ENCODE measurements at places on chromosomes 2 and 18.

DNA sequence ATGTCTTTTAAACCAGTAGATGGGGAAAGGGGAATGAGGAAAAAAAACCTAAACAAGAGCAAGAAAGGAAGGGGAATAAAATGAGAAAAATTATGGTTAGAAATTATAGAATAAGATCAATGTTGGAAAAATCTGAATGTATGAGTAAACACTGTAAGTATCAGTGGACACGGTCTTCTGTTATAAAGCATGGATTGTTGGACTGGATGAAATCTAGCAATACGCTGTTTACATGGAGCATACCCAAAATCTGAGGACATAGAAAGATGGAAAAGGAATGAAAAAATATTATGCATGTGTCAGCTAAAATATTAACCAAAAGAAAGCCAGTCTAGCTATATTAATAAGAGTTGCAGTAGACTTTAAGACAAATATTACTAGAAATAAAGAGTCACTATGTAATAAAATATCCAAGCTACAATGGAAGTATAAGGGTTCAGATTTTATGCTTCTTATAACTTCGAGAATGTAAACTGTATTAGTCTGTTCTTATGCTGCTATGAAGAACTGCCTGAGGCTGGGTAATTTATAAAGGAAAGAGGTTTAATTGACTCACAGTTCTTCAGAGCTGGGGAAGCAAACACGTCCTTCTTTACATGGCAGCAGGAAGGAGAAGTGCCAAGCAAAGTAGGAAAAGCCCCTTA is 32.4 kb downstream of the DDX1 start:
- no peak for DNase-seq

DNA sequence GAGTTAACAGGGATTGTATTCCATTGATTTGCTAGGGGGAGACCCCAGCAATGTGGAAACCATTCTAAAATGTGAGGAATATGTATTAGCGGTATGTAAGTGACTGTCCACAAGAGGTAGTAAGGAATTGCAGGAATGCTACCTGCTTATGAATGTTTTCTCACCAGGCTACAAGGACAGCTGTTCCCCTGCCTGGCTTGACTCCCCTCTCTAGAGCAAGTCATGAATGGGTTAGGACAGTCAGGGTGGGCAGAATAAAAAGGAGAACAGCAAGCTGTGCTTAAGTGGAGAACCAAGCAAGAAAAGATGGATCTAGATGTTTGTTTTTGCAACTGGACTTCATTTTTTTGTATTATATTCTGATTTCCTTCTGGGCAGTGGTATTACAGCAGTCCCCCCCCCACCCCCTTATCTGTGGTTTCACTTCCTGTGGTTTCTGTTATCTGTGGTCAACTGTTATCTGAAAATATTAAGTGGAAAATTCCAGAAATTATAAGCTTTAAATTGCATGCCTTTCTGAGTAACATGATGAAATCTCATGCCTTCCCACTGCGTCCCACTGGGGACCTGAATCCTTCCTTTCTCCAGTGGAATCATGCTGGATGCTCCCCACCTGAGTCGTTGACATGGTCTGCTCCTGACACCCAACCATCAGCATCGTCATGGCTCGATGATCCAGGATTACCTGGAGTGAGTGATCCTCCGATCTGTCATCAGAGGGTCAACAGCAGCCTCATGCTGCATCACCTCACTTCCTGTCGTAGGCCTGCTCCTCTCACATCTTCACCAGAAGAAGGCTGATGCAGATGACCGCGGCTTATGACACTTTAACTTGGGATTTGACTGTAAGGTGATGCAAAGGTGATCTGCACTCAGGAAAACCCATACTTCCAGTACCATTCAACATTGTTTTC is 52.2 kb downstream of the VAPA start:
- peak; percentile 22 for DNase-seq

DNA sequence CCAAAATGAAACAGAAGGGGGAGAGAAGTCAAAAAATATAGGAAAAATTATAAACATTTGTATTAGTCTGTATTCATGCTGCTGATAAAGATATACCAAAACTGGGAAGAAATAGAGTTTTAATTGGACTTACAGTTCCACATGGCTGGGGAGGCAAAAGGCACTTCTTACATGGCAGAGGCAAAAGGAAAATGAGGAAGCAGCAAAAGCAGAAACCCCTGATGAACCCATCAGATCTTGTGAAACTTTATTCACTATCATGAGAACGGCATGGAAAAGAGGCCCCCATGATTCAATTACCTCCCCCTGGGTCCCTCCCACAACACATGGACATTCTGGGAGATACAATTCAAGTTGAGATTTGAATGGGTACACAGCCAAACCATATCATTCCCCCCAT is 79.1 kb downstream of the ZRANB3 start:
- no peak for DNase-seq

DNA sequence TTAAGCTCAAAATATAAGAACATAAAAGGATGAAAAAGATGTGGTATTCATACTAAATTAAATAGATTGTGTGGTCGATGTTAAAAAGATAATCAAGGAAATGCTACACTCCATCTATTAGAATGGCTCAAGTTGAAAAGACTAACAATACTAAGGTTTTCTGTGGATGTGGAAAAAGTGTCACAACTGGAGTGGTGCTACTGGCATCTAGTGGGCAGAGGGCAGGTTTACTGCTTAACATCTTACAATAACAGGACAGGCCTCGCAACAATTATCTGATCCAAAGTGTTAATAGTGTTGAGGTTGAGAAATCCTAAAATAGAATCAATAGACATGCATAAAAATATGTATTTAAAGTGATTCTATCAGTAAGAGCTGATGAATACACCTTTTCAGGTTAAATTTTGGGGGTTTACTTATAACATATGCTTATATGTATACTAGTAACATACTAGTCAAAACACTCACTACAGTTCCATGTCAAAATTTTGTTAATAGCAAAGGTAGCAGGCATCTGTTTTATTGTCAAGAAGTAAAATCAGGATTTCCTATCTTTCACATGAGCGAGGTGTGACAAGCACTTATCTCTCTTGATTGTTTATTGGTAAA is 91.5 kb upstream of the TMEFF2 start:
- DNase-seq, result peak; percentile 5

- DNase-seq, result no peak
Observed at GRCh38 chr18:78994977-78995582, 15.5 kb downstream of the SALL3 start.

- DNase-seq, result no peak
Observed at GRCh38 chr18:49839012-49839411, 25.7 kb upstream of the ACAA2 start.

DNA sequence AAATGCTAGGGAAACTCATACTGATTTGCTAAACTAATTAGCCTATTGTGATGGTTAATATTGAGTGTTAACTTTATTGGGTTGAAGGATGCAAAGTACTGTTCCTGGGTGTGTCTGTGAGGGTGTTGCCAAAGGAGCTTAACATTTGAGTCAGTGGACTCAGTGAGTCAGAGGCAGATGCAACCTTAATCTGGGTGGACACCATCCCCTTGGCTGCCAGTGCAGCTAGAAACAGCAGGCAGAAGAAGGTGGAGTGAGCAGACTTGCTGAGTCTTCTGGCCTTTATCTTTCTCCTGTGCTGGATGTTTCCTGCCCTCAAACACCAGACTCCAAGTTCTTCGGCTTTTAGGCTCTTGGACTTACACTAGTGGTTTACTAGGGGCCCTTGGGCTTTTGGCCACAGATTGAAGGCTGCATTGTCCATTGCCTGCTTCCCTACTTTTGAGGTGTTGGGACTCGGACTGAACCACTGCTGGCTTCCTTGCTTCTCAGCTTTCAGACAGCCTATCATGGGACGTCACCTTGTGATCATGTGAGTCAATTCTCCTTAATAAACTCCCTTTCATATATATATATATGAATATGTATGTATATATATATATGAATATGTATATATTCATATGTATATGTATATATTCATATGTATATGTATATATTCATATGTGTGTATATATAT is 69.7 kb downstream of the RPRM start:
- DNase-seq, result no peak

GRCh38 chr18:63617915-63618234 is 26.2 kb downstream of the SERPINB4 start:
- no peak for DNase-seq

DNA sequence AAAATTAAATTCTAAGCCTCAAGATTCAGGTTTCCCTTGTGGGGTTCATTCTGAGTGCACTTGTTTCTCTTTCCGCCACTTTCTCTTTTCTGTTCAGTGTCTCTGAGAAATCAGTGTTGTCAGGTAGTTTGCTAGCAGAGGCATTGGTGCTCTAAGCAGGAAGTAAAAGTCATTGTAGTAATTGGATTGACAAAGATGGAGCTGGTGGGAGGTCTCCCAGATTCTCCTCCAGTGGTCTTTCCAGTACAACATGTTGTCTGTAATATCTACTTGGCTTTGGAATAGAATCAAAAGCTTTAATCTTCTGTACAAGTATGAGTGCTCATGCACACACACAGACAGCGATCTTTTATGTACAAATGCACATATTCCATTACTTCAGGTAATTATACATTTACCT is 135.6 kb downstream of the KLHL14 start:
- no peak for DNase-seq

GRCh38 chr2:214410918-214411554 is at the start of gene VWC2L:
Gene VWC2L (plus strand): TSS chr2:214411054. CDS start chr2:214414194, 3,140 bp downstream.
- DNase-seq, result peak; percentile 31

DNA sequence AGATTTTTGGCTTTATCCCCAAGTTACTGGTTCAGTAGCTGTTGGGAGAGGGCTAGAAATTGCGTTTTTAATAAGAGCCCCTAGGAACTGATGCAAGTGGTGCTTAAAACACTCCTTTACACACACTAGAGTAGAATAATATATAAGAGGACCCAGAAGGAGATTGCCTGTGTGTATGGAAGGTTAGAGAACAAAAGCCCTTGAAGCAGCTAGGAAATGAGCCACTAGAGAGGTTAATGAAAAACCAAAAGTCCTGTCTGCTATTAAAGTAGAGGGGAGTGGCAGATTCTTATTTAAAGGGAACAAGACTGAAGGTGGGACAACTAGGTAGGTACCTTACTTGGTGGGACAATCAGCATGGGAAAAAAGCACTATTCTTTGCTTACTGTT is 14.4 kb upstream of the SLC39A10 start:
- no peak for DNase-seq

DNA sequence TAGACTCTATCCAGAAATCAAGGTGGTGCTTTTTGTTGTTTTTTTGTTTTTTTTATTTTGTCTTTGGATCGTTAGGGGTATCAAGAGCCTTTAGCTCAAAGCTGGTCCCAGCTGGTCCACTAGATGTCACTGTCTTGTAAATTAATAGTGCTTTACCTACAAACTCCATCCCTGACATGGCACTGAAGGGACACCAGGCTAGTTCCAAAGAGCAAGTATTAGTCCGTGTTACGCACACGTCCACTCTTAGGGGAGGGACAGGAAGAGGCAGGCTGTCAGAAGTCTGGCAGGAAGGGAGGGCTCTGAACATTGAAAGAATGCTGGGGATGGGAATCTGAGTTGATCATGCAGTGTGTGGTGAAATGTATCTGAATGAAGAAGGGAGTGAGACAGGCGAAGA is 85.9 kb upstream of the CCBE1 start:
- peak; percentile 62 for DNase-seq

DNA sequence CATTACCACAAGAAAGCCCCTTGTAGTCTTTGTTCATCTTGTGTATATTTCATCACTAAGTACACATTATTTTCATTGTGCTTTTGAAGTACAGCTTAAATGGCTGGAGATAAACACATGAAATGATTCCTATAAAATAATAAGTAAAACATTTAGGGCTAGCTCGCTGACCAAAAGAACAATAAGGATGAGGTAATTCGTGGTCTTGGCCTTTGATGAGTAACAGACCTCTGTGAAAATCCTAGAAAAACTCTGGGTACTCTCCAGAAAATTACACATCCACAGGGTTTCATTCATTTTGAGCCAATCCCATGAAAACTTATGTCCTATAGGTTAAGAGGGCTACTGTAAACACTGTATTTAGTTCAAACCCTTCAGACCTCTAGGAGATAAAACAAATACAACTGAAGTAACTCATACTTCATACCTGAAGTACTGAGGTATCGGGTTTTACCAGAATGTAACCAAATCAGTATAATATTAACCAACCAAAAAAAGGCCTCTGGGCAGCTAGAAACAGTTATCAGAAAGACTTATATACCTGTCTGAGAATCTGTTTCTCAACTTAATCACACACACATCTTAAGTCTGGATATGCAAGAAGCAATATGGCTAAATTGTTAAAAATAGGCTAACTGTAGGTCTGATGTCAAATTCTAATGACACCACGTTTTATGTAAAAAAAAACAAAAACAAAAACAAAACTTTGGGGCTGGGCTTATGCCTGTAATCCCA is 31.0 kb downstream of the CFAP36 start:
- DNase-seq, result peak; percentile 24

GRCh38 chr2:8457699-8458502 is 224.0 kb upstream of the ID2 start:
- no peak for DNase-seq

DNA sequence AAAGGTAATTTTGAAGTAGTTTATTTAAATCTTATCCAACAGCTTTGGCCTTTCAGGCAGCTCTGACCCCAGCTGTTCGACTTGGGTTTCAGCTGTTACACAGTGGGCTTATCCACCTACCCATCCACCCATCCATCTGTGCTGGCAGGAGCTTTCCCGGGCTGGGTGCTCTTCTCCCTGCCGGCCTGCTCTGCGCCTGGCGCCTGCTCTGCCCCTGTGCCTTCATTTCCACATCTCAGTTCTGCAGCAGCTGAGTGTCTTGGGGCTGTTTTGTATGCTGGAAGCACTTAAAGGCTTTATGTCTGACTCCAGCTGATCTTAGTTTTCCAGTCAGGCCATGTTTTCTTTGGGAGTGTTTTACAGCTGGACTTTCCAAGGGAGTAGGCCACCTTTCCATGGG is 24.2 kb downstream of the LDLRAD4 start:
- DNase-seq, result no peak

DNA sequence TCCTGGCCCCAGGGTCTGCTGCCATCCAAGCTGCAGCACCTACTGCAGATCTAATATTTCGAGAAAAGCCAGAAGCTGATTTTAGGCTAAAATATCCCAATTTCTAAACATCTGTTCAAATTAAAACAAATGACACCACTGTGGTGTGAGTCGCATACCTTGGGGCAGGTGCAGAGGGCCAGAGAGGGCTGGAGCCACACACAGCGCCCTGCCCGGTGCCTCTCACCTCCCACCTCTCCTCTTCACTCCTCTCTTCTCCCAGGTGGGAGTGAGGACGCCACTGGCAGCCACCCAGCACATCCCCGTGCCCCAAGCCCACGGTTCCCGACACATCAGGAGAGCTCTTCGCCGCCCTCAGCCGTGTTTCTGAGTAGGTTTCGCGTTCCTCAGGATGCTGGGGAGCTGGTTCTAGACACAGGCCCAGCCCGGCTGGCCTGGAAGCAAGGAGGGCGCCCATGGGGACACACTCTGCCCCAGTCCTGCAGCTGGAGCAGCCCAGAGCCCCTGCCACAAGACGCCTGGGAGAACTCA is 21.4 kb downstream of the THAP4 start:
- DNase-seq, result no peak

GRCh38 chr2:211014376-211014775 is 458.0 kb downstream of the CPS1 start:
- no peak for DNase-seq

DNA sequence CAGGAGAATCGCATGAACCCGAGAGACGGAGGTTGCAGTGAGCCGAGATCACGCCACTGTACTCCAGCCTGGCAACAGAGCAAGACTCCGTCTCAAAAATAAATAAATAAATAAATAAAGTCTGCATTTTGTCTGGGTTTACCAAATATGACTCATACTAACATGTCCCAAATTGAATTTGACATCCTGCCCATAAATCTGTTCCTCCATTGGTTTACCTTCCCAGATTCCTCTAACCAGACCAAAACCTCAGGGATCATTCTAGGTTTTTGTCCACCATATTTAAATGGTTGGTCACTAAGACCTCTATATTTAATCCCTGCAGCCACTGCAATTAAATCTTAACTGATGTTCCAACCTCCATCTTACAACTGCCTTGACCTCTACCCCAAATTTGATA is 150.9 kb downstream of the ATAD2B start:
- no peak for DNase-seq
